ENCODE measurements at places on chromosomes 13 and 19. TPM values are rescaled to one million over a fixed set of nuclear protein-coding genes. Genes with fewer than 3 reads are reported as not detected.

GRCh38 chr19:38666663-38667511 lies 19.4 kb downstream of the ACTN4 start:
- peaks cover 63% of the 10 kb centered on the region for H3K4me1 ChIP-seq
- peak; percentile 81 for DNase-seq
- no peak overlapping the region for H3K4me3 ChIP-seq
- H3K36me3 ChIP-seq = peaks cover 9% of the 10 kb centered on the region

DNA sequence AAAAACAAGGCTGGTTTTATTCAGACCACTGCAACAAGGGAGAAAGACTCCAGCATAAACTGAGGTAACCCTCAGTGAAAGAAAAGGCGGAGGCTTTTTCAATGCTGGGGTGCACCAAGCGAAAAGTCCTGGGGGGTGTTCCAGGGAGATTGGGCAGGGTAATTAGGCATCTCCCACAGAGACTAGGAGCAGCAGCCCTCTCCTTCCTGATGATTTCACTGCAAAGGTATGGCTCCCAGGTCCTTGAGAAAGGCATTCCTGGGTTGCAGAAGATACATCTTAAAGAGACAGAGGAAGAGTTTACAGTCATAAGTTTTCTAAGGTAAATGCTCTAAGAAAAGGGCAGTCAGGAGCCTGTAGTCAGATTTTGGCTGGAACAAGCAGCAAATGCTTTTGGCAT lies 412.0 kb downstream of the FOXO1 start:
- H3K36me3 ChIP-seq = no peaks in the 10 kb centered on the region
- DNase-seq = no peak

BSPH1 gene
- not detected for total RNA-seq

- H3K27ac ChIP-seq = no peak overlapping the region
- DNase-seq = no peak
- no peaks in the 10 kb centered on the region for H3K4me1 ChIP-seq
- no peaks in the 10 kb centered on the region for H3K27me3 ChIP-seq
Measured at GRCh38 chr13:77184455-77184854, 142.4 kb downstream of the MYCBP2 start.

EFNB2 gene
- 6.9 TPM for total RNA-seq

DNA sequence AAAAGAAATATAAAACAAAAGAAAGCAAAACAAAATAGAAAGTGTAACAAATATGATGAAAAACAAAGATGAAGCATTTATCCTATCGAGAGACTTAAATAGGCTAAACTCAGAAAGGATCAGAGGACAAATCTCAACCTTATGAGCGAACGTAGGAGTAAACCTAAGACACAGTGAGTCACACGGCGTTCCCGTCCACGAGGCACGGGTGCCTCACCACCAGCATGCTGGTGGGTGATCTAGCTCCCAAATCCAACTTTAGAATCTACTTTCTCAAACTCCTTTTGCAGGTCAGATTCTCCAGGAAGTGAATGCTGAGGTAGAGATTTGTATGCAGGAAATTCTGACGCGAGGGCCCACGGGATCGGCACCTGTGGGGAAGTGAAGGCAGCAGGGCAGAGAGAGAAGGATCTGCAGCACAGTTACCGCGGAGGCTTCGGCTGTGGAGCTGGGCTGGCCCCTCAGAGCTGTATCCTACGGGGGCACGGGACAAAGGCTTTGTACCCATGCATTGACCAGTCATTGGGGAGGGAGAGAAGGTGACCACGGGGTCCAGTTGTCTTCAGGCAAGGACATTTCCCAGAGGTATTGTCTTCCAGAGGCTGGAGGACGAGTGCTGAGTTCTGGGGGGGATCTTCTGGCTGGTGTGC lies 7.5 kb upstream of the MIER2 start:
- no peak overlapping the region for H3K27ac ChIP-seq
- no peak for DNase-seq
- no peaks in the 10 kb centered on the region for H3K27me3 ChIP-seq
- H3K4me3 ChIP-seq = no peak overlapping the region
- no peaks in the 10 kb centered on the region for H3K4me1 ChIP-seq

GRCh38 chr13:19957320-19958154 lies 990 bp upstream of the ZMYM2 start:
- no peaks in the 10 kb centered on the region for H3K27me3 ChIP-seq
- H3K36me3 ChIP-seq = peaks cover 3% of the 10 kb centered on the region
- H3K27ac ChIP-seq = peak overlapping the region; percentile 31
- H3K4me3 ChIP-seq = peak overlapping the region; percentile 47
- peak; percentile 18 for DNase-seq
- peaks cover 2% of the 10 kb centered on the region for H3K4me1 ChIP-seq

FCAR gene
- total RNA-seq = not detected

- H3K4me1 ChIP-seq = peaks cover 2% of the 10 kb centered on the region
- peaks cover 12% of the 10 kb centered on the region for H3K27me3 ChIP-seq
- H3K36me3 ChIP-seq = no peaks in the 10 kb centered on the region
- no peak for DNase-seq
- no peak overlapping the region for H3K27ac ChIP-seq
Measured at GRCh38 chr13:51311957-51312520, 27.5 kb upstream of the SERPINE3 start.

GRCh38 chr19:49879243-49879963 lies 1.9 kb downstream of the TBC1D17 start:
- H3K4me1 ChIP-seq = peaks cover 7% of the 10 kb centered on the region
- H3K36me3 ChIP-seq = peaks cover 47% of the 10 kb centered on the region
- H3K27ac ChIP-seq = no peak overlapping the region
- no peaks in the 10 kb centered on the region for H3K27me3 ChIP-seq
- no peak for DNase-seq

- H3K4me3 ChIP-seq = no peak overlapping the region
- H3K4me1 ChIP-seq = peaks cover 14% of the 10 kb centered on the region
- no peak for DNase-seq
- H3K27ac ChIP-seq = no peak overlapping the region
Measured at GRCh38 chr19:17219286-17219685, 4.1 kb downstream of the USE1 start.

All from IMR-90 (cell line).